HAP-1 (cell line): ENCODE measurements at places on chromosomes 2 and 18.
A peak's percentile ranks its signal among the peaks of the same experiment; 100 is the strongest.

DNA sequence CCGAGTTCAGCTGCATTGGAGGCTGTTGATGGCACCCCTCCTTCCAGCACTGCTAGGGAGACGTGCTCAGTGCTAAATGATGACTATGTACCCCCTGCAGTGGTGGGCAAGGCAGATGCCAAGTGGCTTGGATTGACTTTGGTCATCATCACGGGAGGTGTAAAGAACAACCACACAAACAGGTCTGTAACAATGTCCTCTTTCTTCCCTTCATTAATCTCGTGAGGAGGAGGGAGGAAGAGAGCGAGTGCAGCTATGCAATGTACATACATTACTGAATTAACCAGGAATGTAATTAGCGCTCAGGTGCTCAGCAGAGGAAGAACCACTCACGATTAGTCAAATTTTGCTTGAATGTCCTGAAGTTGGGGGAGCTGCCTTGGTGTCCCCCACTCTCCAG is 173.9 kb upstream of the SKOR2 start:
- DNase-seq = no peak

- DNase-seq = no peak
Measured at GRCh38 chr2:226123300-226123699, 676.3 kb downstream of the IRS1 start.

DNA sequence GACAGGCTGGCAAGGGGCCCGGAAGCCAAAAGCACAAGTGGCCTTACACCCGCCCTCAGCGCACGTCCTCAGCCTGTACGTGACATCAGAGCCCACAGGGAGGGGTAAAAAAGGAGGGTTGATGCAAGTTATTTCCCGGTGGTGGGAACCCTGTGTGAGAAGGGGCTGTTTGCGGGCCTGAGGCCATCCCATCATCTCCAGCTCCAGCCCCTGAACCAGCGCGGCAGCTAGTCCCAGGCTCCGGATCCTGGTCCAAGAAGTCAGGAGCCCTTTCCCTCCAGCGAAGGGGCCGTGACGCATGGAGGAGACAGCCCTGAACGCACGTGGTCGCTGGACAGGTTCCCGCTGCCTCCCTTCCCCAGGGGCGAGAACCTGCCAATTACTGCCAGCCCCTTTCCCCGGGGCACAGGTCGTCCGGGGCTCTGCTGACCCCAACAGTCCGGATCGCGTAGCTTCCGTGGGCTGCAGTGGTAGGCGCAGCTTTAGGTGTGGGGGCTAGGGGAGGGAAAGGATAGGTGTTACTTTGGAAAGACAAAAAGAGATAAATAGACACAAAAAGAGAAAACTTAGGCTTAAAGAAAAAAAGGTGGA is 1.3 kb upstream of the LRP2 start:
- DNase-seq = no peak

- no peak for DNase-seq
Measured at GRCh38 chr2:72788756-72789155, 37.1 kb downstream of the EXOC6B start.

DNA sequence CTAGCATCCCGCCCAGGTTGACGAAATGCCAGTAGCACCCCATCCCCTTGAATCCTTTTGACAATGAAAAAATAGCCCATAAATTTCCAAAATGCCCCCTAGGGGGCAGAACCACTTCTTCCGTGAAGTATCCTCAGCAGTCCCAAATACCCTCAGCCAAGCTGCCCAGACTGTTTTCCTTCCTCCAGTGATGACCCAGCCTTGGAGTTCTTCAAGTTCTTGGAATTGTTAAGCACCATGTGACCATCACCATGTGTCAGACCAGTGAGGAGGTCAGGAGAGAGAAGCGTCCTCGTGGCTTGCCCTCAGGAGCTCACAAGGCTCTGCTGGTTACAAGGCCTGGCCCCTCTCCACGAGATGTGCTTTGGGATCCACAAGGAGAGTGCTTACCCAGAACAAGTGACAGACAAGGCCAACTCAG is 1.4 kb upstream of the SLC23A3 start:
- peak; percentile 38 for DNase-seq

GRCh38 chr2:182650704-182651103 is 65.4 kb upstream of the DNAJC10 start:
- DNase-seq = peak; percentile 65

GRCh38 chr2:216535454-216535995 is 36.9 kb downstream of the RPL37A start:
- no peak for DNase-seq

GRCh38 chr18:36095936-36096519 is 28.7 kb upstream of the RPRD1A start:
- no peak for DNase-seq

DNA sequence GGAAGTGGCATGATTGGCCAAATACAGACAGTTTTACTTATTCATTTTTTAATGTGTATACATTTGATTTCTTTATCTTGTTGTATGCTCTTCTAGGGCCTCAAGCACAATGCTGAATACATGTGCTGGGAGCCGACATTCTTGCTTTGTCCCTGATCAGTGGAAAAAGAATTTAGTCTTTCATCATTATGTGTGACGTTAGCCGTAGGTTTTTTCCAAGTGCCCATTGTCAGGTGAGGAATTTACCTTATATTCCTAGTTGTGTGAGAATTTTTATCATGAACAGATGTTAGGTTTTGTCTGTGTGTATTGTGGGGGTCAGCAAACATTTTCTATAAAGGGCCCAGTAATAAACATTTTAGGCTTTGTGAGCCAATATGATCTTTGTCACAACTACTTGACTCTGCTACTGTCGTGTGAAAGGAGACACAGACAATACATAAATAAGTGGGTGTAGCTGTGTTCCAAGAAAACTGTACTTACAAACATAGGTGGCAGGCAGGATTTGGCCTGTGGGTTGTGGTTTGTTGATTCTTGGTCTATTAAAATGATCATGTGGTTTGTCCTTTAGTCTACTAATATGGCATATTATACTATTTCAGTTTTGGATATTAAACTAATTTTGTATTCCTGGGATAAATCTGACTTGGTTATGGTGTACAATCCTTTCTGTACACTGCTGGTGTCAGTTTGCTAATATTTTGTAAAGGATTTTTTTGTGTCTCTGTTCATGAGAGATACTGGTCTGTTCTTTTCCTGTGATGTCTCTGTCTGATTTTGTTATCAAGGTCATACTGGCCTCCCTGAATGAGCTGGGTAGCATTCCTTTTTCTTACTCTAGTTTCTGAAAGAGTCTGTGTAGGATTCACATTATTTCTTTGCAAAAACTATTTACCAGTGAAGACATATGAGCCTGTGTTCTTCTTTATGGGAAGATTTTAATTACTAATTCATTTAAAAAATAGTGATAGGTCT is 132.2 kb upstream of the SMAD7 start:
- no peak for DNase-seq

DNA sequence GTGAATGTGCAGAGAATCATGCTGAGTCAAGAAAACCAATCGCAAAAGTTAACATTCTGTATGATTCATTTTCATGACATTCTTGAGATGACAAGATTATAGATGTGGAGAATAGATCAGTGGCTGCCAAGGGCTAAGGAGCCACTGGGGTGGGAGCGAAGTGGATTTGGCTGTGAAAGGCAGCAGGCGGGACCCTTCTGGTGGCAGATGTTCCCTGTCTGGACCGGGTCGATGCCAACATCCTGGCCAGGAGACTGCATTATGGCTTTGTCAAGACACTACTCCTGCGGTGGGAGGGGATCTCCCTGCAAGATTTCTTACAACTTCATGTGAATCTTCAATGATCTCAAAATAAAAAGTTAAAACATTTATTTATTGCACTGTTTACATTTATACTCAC is 427.9 kb downstream of the GALR1 start:
- no peak for DNase-seq

GRCh38 chr2:119536211-119536610 is 8.0 kb upstream of the CFAP221 start:
- DNase-seq = no peak
